ENCODE measurements at places on chromosomes 13 and 19. TPM values are rescaled to one million over a fixed set of nuclear protein-coding genes. Genes with fewer than 3 reads are reported as not detected.

DNA sequence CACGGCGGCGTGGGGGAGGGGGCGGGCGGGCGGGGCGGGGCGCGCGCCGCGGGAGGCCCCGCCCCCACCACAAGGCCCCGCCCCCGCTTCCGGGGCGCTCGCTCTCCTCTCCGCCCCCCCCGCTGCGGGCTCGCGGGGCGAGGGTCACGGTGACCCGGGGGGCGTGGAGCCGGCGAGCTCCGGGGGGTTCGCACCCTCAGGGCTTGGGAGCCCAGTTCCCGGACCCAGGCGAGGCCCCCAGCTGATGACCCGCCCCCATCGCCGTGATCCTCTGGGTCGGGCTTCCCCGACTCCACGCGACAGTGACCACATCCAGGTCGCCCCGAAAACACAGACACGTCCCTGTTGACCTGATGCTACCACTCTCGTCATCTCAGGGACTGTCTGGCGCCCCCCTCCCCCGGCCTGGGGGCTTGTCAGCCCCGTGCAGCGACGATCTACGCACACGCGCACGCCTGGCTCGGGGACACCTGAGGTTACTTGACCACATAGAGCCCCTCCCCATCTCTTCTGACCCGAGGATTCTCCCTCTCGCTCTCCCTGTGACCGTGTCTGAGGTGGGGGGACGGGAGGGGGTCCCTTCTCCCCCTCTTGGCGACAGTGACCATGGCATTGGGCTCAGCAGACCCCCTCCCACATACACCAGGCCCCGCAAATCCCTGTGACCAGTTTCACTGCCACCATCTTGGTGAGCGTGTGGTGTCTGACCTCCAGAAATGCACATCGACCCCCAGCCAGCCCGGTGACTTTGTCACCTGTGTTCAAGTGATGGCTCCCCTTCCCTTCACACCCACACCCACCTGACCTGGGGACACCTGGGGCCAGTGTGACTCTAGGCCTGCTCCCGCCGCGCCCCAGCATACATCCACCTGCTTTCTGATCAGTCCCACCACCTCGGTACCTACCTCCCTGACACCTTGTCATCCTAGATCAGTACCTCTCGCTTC, 670 bp downstream of the MAP2K7 start:
- H3K4me3 ChIP-seq = peak overlapping the region; percentile 55
- peak overlapping the region; percentile 74 for H3K27ac ChIP-seq
- DNase-seq = peak; percentile 57
- no peaks in the 10 kb centered on the region for H3K36me3 ChIP-seq
- no peaks in the 10 kb centered on the region for H3K27me3 ChIP-seq

NRTN gene
- total RNA-seq = 3.5 TPM

DNA sequence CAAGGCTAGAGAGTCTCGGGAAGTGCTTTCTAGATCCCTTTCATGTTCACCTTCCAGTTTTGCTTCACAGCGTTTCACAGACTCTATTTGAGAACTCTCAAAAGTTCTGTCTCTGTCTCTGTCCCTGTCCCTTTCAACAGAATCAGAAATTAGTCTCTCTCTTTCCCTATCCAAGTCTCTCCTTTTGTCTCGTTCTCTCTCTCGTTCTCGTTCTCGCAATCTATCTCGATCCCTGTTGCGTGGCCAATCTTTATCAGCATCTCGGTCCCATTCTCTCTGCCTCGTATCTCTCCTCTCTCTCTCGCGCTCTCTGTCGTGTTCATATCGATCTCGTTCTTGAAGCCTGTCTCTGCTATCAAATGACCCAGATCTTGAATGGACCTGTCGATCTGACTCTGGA, 85.0 kb downstream of the ZC3H13 start:
- no peak for DNase-seq
- no peak overlapping the region for H3K27ac ChIP-seq
- no peak overlapping the region for H3K4me3 ChIP-seq

- no peak overlapping the region for H3K4me3 ChIP-seq
- H3K27me3 ChIP-seq = no peaks in the 10 kb centered on the region
- H3K27ac ChIP-seq = no peak overlapping the region
- no peaks in the 10 kb centered on the region for H3K36me3 ChIP-seq
- peaks cover 6% of the 10 kb centered on the region for H3K4me1 ChIP-seq
- no peak for DNase-seq
Observed at GRCh38 chr13:23599083-23599925, 29.1 kb downstream of the TNFRSF19 start.

DNA sequence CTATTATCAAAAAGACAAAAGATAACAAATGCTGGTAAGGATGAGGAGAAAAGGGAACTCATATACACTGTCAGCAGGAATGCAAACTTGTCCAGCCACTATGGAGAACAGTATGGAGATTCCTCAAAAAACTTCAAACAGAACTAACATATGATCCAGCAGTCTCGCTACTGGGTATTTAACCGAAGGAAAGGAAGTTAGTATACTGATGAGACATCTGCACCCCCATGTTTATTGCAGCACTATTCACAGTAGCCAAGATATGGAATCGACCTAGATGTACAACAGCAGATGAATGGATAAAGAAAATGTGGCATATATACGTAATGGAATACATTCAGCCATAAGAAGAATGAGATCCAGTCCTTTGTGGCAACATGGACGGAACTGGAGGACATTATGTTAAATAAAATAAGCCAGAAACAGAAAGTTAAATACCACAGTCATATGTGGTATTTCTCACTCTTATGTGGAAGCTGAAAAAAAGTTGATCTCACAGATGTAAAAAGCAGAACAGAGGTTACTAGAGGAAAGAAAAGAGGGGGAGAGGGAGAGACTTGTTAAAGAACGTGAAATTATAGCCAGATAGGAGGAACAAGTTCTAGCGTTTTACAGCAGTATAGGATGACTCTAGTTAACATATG, 83.2 kb downstream of the RUBCNL start:
- no peak overlapping the region for H3K4me3 ChIP-seq
- H3K27ac ChIP-seq = no peak overlapping the region
- H3K4me1 ChIP-seq = no peaks in the 10 kb centered on the region
- DNase-seq = no peak

GPC6 gene
- 15.5 TPM for total RNA-seq

ZNF578 gene
- total RNA-seq = 3.7 TPM

DNA sequence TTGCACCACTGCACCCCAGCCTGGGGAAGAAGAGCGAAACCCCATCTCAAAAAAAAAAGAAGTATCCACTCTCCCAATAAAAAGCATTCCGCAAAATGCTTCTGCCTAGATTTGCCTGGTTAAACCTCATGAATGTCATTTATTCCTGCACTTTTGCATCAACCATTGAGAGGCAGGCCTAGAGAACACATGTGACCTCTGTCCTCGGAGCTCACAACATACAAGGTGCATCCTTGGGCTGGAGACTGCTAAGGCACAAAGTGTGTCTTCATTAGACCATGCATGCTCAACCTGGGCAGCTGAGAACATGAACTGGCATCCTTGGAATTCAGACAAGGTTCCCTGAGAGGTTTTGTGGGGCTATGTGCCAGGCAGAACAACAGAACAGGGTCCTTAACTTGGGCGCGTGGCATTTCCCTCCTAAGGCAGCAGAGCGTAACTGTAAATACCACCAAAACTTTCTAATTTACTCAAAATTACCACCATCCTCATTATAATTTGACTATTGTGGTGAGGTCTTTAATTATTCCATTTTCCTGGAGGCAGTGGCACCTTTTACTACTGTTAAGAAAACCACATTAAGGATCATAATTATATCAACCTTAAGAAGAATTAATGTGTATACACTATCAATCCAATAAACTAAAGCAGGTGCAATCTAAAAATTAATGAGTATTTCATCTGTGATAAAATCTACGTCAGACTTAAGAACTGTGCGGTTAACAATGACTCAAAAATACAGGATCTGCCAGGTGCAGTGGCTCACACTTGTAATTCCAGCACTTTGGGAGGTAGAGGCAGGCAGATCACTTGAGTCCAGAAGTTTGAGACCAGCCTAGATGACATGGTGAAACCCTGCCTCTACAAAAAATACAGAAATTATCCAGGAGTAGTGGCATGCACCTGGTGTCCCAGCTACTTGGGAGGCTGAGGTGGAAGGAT, 13.8 kb downstream of the RCBTB1 start:
- no peak overlapping the region for H3K27ac ChIP-seq
- no peaks in the 10 kb centered on the region for H3K27me3 ChIP-seq
- H3K4me1 ChIP-seq = peaks cover 4% of the 10 kb centered on the region
- H3K4me3 ChIP-seq = no peak overlapping the region
- H3K36me3 ChIP-seq = no peaks in the 10 kb centered on the region
- no peak for DNase-seq

- H3K27me3 ChIP-seq = no peaks in the 10 kb centered on the region
- peak within 1 kb of the TSS; percentile 81 for H3K4me3 ChIP-seq
- no peak for DNase-seq
- peak within 1 kb of the TSS; percentile 96 for H3K27ac ChIP-seq
- peaks cover 19% of the 10 kb centered on the region for H3K4me1 ChIP-seq
Observed at GRCh38 chr19:44891016-44891882, at the start of gene TOMM40. TSS of gene TOMM40 (plus strand) at chr19:44891254. CDS start at chr19:44891416, 162 bp downstream.

DNA sequence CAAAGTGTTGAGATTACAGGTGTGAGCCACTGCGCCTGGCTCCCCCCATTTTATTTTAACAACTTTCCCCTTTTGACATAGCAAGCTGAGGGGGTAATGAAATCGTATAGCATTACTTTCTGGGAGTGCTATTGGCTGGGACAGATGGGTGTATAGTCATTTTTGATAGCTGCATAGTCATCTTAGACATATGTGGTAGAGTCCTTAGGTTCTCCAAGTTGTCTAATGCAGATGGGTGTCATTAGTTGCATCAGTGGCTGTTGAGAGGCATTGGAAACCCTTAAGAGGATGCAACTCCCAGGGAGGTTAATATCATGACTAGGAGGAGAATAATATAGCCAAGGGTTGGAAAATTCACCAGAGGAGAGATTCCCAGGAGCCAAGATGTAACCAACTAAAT, 28.6 kb upstream of the PNMA8B start:
- H3K27ac ChIP-seq = no peak overlapping the region
- DNase-seq = no peak
- H3K4me3 ChIP-seq = no peak overlapping the region
- no peaks in the 10 kb centered on the region for H3K36me3 ChIP-seq

- no peaks in the 10 kb centered on the region for H3K4me1 ChIP-seq
- DNase-seq = no peak
- H3K36me3 ChIP-seq = no peaks in the 10 kb centered on the region
- no peak overlapping the region for H3K4me3 ChIP-seq
- no peaks in the 10 kb centered on the region for H3K27me3 ChIP-seq
Observed at GRCh38 chr19:13334801-13335481, 171.3 kb downstream of the CACNA1A start.

DNA sequence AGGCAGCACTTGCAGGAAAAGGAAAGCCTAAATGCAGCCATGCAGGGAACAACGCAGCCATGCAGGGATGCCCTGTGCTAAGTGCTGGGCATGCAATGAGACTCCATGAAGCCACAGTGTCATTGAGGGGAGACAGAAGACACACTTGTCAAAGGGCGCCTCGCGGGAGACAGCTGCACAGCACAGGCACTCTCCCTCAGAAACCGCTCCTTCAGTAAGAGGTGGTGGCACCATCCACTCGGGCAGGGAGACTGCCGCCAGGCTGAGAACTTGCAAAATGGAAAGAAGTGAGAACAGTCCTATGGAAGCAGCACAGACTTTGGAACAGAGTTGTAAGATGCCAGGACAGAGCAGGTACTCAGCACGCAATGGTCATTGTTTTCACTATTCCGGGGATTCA, 51.1 kb downstream of the GGACT start:
- H3K4me3 ChIP-seq = no peak overlapping the region
- no peak for DNase-seq
- H3K4me1 ChIP-seq = peaks cover 7% of the 10 kb centered on the region

- no peak overlapping the region for H3K4me3 ChIP-seq
- H3K4me1 ChIP-seq = no peaks in the 10 kb centered on the region
- DNase-seq = no peak
- no peak overlapping the region for H3K27ac ChIP-seq
- no peaks in the 10 kb centered on the region for H3K27me3 ChIP-seq
Observed at GRCh38 chr13:77429320-77430142, 102.6 kb upstream of the MYCBP2 start.

DNA sequence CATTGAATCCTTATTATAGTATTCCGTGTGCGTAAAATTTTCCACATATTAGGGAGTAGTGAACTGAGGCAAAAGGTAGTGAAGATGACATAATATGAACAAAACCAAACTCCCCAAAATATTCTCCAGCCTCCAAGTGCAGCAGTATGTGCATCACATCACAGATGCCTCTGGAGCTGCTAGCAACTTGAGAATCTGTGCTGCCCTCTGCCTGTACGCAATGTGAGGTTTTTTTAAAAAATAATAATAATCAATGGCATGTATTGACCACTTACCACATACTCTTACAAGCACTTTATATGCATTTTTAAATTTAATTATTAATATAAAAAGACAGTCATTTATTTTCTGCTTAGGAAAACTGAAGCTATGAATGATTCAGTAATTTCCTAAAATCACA, 583.0 kb upstream of the SPRY2 start:
- no peak overlapping the region for H3K27ac ChIP-seq
- H3K36me3 ChIP-seq = no peaks in the 10 kb centered on the region
- H3K4me1 ChIP-seq = no peaks in the 10 kb centered on the region

DNA sequence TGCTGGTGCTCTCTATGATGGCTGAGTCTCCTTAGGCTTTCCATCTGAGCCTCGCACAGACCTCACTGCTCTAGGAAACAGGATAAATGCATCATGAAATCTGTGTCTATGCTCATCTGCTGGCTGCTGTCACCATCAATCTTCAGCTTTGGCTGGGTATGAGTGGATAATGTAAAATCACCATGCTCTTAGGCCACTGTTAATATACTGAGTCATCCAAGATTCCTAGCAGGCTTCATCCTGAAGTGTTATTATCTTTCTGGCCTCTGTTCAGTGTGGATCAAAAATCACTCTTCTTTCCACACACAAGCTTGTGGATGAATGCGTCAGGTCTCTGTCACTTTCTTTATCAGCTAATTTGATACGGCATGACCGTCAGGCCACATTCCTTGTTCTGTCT, 317.4 kb downstream of the NALCN start:
- H3K4me3 ChIP-seq = no peak overlapping the region
- no peaks in the 10 kb centered on the region for H3K27me3 ChIP-seq

- H3K36me3 ChIP-seq = no peaks in the 10 kb centered on the region
- no peak overlapping the region for H3K4me3 ChIP-seq
- no peaks in the 10 kb centered on the region for H3K27me3 ChIP-seq
- H3K4me1 ChIP-seq = no peaks in the 10 kb centered on the region
Observed at GRCh38 chr13:40344270-40345148, 321.9 kb downstream of the FOXO1 start.

GIPR gene
- 3.3 TPM for total RNA-seq

HCN2 gene
- total RNA-seq = 0.31 TPM

DNA sequence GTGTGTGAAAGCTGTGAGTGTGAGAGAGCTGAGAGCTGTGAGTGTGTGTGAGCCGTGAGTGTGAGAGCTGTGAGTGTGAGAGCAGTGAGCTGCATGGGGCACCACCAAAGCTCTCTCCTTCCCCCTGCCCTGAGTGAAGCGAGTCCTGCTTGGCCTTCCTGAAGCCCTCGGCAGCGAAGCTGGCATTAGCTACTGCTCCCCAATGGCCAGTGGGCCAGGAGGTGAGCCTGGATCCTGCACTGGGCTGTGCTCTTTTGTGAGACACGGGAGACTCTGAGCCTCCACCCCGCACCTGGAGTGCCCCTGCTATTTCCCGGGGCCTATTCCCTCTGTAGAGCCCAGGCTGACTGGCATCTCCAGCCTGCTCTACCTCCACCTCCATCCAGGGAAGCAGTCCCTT, 51.5 kb downstream of the HSPH1 start:
- H3K27me3 ChIP-seq = no peaks in the 10 kb centered on the region
- no peak for DNase-seq
- no peak overlapping the region for H3K4me3 ChIP-seq
- no peak overlapping the region for H3K27ac ChIP-seq
